WTC11 (cell line): ENCODE measurements at places on chromosomes 4 and X.

DNA sequence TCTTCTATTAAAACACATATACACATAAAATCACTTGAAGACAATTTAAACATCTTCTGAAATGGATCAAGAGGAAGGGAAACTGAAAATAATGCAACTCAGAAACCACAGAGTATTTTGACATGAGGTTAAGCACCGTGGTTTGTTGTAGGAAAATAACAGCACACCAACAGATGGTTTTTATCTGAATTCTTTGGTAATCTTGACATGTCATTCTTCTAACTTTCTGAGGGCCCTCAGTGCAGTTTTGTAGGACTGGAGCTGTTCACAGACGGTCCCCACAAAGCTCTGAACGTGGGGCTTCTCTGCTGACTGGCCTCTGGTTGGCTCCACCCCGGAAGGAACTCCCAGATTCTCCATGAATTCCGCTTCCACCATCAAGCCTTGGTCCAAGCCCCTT lies 16.0 kb upstream of the TLR8 start:
- DNase-seq: no peak

DNA sequence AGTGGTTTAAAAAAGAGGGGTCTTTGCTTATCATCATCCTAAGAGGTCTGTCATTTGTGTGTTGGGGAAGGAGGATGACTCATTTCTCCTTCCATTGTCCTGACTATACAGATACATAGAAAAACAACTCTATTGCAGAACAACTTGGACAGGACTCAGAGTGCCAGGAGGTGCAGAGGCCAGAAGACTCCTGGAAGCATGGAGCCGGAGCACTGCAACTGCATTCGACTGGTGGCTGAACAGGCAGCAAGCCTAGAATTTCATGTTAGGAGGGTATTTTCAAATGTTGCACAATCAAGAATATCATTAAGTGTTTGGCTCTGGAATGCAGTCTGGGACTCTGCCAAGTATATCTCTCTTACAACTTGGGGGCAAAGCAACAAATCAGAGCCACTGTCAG lies 35.0 kb upstream of the MAML3 start:
- no peak for DNase-seq

GRCh38 chr4:37757121-37757520 lies 69.4 kb upstream of the PGM2 start:
- no peak for DNase-seq

- DNase-seq: no peak
Measured at GRCh38 chr4:98803251-98803650, 125.7 kb downstream of the EIF4E start.

DNA sequence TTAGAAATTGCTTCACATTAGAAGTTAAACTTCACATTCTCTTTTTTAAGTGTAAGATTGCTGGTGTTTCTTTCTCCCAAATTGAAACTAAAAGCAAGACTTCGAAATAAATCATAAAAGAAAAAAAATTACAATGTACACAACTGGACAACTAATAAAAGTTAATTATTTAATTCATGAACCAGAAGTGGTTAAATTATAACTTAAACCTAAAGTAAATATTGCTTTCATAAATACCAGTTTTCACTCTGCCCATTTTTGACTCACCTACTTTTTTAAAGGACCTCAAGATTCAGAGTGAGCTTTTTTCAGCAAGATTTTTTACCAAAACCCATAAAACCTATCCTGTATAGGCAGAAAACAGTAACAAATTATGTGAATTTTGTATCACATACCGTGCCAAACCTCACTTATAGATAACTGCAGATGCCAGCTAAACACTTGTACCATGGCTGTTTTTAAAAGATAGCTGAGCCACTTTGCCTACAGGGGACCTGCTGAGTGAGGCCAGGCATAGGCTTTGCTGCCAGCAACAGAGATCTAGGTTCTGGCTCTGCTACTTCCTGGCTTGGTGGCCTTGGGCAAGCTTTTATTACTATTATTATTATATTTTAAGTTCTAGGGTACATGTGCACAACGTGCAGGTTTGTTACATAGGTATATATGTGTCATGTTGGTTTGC lies 259.8 kb downstream of the NR3C2 start:
- no peak for DNase-seq

DNA sequence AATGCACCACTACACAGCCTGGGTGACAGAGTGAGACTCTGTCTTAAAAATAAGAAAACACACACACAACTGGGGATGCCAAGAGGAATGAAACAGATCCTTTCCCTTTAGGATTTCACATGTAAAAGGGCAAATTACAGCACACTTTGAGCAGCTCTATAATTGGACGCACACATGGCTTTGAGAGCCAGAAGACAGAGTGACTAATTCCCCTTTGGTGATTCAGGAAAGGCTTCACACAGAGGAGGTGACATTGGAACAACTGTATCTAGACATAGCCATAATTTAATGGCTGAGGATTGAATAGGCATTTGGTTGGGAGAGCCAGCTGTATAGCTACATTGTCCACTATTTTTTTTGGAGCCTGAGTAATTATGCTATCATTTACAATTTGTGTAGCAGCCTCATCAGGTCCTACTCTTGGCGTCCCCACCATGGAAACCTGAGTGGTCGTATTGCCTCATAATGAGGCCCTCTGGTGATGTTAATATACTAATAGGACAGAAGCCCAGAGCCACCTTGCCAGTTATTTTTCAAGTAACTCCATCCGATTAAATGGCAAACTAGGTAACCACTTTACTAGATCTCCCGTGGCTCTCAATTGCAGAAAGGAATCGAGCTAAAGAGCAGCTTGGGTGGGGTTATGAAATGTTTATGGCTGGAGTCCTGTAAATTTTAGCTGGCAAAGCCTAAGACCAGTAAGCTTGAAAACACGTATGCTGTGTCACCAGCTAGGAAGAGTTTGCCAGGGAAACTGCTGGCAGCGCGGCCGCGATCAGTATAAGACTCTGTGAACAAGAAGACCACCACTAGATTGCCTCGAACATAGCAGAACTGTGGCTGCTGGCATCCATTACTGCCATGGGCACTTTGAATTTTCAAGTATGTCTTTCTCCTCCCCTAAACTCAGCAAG lies 8.5 kb upstream of the PPEF1 start:
- DNase-seq: no peak

GRCh38 chr4:126838941-126839679 lies 793.6 kb upstream of the INTU start:
- DNase-seq: no peak
